IMR-90 (cell line): ENCODE measurements at places on chromosomes 2 and 18. TPM values are rescaled to one million over a fixed set of nuclear protein-coding genes. Genes with fewer than 3 reads are reported as not detected.
A peak's percentile ranks its signal among the peaks of the same experiment; 100 is the strongest.

DNA sequence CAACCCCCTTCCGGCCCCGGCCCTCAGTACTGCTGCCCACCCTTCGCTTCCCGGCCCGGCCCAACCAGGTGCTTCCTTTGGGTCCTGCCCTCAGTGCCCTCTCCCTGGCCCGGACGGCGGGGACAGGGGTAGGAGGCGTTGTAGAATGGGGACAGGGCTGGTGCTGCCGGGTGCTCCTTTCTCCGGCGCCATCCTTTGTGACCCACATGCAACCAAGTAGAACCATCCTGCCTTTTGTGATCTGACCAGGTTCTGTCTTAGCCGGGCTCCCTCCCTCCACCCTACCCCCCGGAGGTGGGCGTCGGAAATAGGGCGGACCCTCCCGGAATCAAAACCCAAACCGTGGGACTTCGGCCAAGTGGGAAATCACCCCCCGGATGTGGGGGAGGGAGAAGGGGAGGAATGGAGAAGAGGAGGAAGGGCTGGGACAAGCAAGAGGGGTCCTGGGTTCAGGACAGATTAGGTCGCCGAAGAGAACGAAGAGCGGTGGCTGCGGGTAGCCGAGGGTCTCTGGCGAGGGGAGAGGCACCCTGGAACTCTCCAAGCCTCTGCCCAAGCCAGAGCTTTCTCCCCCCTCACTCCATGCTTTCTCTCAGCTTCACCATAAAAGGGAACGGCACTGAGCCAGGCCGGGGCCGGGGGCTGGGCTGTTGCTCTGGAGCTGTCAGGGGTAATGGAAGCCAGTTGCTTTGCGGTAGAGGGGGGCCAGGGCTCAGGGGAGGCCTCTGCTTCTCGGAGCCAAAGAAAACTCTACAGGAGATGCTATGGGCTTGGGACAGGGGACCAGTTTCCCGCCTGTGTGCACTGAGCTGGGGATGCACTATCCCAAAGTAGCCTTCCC, 756 bp upstream of the OST4 start:
- DNase-seq = peak; percentile 70

DNA sequence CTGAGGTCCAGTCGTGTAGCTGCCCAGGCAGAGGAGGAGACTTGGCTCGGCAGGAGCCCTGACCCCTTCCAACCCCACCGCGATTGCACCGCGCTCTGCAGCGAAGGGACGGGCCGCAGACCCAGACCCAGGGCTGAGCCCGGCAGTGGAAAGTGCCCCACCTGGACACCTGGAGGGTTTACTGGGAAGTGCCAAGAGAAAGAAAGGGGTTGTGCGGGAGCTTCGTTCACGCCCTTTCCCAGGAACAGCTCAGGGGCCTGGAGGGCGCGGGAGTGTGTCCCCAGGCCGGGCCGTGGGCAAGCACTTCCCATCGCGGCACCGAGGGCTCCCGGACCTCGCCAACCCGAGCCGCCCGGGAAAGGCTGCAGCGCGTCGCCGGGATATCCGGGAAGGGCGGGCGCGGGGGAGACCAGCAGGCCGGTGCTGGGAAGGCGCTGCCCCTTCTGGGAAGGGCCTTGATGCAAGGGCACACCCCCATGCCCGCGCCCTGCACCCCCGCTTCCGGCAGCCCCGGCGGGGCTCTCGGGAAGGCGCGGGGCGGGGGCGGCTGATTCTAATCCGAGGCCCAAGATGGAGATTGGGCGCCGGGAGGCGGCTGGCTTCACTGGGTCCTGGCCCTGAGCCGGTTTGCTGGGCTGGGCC, 36.1 kb upstream of the MRPL33 start:
- DNase-seq = peak; percentile 54

- DNase-seq = no peak
These were observed 216.6 kb downstream of the SH3BP4 start for GRCh38 chr2:235168174-235168979.

DNA sequence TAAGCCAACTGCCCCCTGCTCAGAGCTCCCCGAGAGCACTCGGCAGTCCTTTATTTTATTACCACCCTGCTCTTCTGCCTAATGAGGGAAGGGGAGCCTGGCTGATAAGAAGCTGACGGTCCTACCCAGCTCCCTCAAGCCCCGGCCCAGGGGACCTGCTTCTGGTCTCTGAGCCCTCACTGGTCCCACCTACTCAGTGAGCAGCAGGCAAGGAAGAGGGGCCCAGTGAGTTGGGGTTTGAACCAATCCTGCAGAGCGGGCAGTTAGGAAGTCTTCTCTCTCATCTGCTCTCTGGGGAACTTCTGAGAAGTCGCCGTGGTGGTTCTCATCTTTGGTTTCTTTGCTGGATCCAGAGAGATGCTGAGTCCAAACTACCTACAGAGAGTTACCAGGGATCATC, 218.9 kb downstream of the NDUFA10 start:
- DNase-seq = no peak

ANXA4 gene
- 22.2 and 25.8 TPM in 2 replicates for total RNA-seq

GRCh38 chr2:219628235-219628985, 980 bp downstream of the SLC4A3 start:
- no peak for DNase-seq

DNA sequence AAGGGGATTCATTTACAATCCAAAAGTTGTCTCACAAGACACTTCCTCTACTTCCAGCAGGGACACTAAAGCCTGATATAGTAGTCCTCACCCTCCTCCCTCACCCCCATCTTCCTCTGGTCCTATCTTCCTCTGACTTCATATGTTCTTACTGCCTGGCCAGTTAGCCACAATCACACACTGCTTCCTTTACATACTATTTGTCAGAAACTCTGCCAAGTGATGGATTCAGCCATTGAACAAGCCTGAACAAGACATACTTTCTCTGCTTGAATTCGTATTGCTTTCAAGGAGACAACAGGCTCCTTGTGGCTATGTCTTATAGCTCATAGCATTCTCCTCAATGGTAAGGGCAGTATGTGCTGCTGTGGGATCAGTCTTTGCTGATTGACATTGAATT, 672.2 kb downstream of the BCL11A start:
- DNase-seq = no peak

DNA sequence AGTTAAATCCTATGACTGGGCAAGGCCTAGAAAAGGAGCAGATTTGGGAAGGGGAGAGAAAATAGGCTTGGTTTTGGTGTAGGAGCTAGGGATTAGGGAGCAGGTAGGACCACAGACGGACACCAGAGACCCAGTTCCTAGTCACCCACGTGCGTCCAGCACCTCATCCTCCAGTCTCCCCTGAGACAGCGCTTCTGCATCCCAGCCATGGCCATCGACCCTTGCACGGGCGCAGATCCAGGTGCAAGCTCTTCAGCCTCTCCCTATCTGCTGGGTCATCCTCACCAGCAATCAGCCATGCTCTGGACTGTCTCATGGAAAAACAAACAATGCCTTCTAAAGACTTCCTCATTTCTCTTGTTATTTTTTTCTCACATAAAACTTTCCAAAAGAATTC, 246.8 kb upstream of the RAB6C start:
- no peak for DNase-seq

DNA sequence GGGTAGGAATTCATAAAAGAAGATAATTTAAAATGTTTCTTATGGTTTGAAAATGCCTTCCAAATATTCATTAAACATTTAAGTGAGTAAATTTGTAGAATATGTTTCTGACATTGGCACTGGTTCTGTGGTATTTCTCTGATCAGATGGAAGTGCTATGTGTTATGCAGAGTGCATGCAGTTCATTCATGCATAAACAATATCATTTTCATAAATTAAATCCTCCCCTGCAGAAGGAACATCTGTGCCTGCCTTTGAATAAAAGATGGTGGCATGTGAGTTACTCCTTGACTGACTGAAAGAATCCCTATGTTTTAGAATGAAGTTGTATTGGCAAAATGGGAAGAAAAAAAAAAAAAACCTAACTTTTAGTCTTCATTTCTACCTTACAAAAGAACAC, 5.9 kb downstream of the NEUROD1 start:
- DNase-seq = no peak

- peak; percentile 24 for DNase-seq
These were observed 23.6 kb upstream of the RAB1A start for GRCh38 chr2:65153515-65153914.

- no peak for DNase-seq
These were observed 228.7 kb downstream of the ARHGAP15 start for GRCh38 chr2:143357966-143358365.

- DNase-seq = peak; percentile 87
These were observed 119.7 kb downstream of the PMAIP1 start for GRCh38 chr18:60019463-60019840.

CD28 gene
- not detected in 2 replicates for total RNA-seq

TMEM200C gene
- 1.4 and 1.7 TPM in 2 replicates for total RNA-seq

KIF3C gene
- total RNA-seq = 8.1 and 15.4 TPM in 2 replicates

GRCh38 chr18:53056064-53056463, 716.1 kb downstream of the DCC start:
- DNase-seq = no peak

DNA sequence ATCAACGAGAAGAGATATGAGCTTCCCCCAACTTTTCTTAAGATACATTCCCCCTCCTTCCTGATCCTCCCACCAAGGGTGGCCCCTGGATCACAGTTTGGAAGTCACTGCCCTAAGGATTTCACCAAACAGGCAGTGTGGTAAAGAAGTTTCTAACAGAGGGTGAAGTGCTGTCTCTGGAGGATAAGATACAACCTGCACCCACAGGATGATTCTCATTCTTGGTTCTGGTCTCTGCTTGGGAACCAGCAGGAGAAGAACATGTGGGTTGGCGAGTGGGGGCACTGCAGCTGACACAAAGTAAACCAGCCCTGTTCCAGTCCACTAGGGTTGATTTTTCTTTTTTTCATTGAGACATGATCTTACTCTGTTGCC, 9.3 kb downstream of the NFE2L2 start:
- no peak for DNase-seq

- no peak for DNase-seq
These were observed 93.0 kb downstream of the ANKRD44 start for GRCh38 chr2:197217541-197217940.

DNA sequence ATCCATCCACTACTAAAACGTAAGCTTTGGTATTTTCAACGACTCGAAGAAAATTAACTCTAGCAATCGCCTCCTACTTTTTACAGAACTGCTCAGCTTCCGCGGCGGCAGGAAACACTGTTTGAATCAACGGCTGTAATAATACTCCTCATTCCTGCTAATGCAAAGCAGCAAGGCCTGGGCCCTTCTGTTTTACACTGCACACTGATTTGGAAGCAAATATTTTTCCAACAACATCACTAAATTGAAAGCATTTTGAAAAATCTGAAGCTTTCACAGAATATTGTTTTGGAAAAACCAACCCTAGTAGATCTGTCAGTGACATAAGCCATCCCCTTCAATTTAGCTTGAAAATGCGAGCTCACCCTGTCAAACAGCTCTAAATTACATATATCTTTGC, 261.2 kb downstream of the TXNL1 start:
- no peak for DNase-seq

- DNase-seq = no peak
These were observed 148.4 kb downstream of the EIPR1 start for GRCh38 chr2:3229221-3229620.

DNA sequence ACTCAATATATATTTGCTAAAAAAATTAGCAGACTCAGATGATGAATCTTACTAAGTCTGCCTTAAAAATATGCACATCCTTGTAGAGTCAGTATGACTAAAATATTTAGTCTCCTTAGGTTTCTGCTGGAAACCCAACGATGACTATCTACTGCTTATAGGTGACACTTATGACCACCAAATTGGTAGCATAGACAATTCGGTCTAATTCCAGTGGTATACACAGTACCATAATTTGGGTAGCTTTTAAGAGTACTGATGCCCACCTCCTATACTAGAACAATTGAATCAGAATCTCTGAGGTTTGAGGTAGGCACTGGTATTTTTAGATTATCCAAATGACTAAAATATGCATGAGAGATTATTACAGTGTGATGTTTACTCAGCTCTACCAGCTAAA, 740.8 kb upstream of the ZEB2 start:
- DNase-seq = no peak

DNA sequence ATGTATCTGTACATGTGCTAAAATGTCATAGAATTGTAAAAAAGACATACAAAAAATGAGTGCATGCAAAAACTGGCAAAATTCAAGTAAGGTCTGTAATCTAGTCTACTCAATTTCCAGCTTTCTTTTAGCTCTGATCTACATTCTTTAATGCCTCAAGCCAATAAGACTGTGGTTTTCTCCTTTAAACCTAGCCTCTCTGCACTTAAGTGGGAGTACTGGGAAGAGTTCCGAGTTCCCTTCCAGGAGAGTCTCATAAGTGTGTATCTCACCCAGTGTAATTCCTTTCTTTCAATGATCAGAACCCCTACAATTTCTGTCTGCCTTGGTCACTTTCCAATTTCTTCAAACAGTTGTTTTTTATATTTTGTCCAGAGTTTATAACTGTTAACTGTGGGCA, 150.1 kb downstream of the PTRHD1 start:
- DNase-seq = no peak

RABL2A gene
- total RNA-seq = 2.8 and 3.9 TPM in 2 replicates

DNA sequence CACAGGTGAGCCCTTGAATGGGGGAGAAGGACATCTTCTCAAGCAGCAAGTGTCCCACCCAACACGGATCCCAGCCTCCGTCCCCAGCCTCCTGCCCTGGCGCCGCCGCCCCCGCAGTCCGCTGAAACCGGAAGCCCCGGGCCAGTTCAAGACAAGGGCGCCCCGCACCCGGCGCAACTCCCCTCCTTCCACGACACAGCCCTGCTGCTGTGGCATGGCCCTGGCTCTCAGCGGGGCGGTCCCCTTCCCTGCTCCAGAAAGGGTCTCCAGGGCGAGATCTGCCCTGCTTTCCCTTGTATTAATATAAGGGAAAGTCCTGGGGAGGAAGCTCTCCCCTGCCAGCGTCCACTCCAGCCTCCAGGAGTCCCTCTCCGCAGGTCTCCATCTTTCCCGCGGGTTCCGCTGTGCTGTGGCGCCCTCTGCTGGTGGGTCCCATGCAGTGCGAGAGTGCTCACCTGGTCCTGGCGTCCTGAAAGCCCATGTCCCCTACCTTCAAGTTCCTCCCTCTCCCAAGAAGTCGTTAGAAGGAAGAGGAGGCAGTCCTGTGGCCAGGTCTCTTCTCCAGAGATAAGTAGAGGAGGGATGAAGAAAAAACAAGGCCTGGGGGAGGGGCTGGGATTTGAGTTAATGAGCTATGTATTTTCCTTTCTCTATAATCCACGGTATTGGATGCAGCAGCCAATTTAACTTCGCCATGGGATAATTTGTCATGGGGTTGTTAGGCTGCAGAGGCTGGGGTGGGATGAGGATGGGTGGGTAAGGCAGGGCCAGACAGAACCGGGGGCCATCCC, 176.0 kb downstream of the SMAD2 start:
- DNase-seq = no peak

- DNase-seq = no peak
These were observed 232.1 kb downstream of the EIPR1 start for GRCh38 chr2:3145471-3146021.

ALLC gene
- total RNA-seq = not detected in 2 replicates

TCF4 gene
- total RNA-seq = 83.9 and 87.1 TPM in 2 replicates

CCL20 gene
- total RNA-seq = not detected in 2 replicates

- peak; percentile 47 for DNase-seq
These were observed 249.0 kb downstream of the LPIN1 start for GRCh38 chr2:11995456-11995855.
